ENCODE measurements at places on chromosomes 6 and 20.

DNA sequence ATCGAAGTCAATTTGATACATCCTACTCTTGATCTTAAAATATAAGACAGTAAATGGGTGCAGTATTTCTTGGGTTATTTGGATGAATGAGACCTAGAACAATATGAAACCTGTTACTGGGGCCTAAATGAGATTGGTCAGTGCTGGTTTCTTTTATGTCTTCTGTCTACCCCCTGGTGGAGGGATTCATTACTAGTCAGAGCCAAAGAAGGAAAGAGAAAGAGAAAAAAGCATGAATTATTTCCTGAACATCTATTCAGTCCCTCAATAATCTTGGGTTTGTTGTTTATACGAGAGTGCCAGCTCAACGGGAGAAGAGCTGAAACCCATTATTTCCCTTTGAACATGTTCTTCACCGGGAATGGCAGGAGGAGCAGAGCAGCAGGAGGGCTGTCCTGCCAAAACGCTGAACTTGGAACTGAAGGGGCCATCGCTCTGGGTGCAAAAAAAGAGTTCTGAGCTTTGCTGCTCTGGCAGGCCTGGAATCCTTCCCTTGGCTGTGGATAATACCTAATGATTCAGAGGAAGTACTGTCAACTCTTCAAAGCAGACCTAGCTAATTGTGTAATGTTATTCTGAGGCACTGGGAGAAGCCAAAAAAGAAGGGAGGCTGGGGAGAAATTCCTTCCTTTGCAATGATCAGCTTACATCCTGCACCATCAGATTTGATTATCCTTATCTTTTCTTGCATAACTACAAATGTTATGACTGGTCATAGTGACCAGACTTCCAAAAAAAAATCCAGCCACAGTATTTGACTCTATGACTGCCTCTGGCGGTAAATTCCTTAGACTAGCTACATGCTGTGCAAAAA, 72.0 kb downstream of the BLOC1S5 start:
- peak; percentile 92 for DNase-seq

- DNase-seq = no peak
Measured at GRCh38 chr6:123434186-123434585, 202.6 kb downstream of the TRDN start.

DNA sequence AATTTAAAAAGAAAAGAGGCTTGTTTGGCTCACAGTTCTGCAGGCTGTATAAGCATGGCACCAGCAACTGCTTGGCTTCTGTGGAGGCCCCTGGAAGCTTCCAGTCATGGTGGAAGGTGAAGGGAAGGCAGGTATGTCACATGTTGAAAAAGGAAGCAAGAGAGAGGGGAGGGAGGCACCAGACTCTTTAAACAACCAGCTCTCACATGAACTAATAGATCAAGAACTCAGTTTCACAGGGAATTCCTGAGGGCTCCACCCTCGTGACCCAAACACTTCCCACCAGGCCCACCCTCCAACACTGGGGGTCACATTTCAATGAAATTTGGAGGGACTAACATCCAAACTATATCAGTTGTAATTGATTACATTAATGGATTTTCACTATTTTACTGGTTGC, 127.9 kb upstream of the MLIP start:
- no peak for DNase-seq

- no peak for DNase-seq
Measured at GRCh38 chr6:33875696-33876095, 71.9 kb upstream of the MLN start.

- no peak for DNase-seq
Measured at GRCh38 chr6:169005166-169005565, 248.5 kb downstream of the THBS2 start.

DNA sequence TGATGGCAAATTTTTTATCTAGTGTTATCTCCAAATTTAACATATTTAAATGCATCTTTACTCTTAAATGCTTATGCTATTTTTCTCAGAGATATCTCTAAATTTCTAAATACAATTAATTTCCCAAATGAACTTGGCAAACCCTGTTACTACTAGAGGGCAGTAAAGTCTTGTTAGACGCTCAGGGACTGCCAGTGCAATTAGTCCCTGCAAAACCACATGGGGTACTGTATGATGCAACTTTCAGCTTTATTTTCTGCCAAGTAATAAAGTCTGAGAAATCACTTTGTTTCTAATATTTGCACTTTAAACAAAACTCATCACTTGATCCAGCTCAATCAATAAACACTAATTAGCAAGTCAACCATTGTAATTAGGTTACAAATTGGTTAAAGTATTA, 76.0 kb upstream of the ADGRB3 start:
- DNase-seq = no peak
